C1 segment of cervical spinal cord (tissue), 14 donors: ENCODE measurements at places on chromosomes 7 and 10.

DNA sequence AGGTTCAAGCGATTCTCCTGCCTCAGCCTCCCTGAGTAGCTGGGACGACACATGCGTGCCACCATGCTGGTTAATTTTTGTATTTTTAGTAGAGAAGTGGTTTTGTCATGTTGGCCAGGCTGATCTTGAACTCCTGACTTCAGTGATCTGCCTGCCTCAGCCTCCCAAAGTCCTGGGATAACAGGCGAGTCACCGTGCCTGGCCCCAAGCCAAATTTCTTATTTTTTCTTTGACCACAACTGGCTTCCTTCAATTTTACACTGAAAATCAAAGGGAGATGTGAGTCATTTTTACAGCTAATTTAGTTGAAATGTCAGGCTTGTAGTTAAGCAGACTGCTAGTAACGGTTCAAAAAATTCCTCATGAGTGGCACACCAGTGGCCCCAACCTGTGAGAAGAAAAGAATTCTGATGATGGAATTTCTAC, 7.8 kb downstream of the RNF216 start:
- DNase-seq = no peak

GRCh38 chr7:128108641-128109423, 77.6 kb upstream of the LRRC4 start:
- no peak for DNase-seq

- DNase-seq = no peak
Measured at GRCh38 chr10:120802935-120803334, 48.2 kb upstream of the WDR11 start.

DNA sequence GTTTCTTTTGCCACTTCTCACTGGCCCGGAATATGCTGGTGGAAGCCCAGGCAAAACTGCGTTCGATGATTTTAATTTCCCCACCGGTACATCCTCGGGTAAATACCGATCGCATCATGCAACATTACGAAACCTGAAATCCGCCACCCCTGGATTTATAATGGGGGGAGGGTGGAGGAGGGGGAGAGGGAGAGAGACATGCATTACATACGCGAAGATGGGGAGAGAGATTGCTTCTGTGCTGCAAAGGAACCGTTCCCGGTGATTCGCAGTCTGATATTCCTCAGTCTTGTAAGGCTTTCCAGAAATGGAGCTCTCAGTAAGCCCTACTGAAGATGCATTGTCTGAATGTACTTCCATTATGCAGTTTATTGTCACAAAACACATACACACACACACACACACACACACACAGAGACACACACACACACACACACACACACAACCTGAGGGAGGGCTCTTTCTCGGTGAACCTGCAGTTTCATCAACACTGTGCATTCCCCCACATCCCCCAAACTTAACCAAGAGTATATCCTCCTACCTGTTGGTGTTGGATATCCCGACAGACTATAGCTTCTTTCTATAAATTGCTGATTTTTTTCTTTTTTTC, 741 bp downstream of the GPR85 start:
- DNase-seq = no peak

DNA sequence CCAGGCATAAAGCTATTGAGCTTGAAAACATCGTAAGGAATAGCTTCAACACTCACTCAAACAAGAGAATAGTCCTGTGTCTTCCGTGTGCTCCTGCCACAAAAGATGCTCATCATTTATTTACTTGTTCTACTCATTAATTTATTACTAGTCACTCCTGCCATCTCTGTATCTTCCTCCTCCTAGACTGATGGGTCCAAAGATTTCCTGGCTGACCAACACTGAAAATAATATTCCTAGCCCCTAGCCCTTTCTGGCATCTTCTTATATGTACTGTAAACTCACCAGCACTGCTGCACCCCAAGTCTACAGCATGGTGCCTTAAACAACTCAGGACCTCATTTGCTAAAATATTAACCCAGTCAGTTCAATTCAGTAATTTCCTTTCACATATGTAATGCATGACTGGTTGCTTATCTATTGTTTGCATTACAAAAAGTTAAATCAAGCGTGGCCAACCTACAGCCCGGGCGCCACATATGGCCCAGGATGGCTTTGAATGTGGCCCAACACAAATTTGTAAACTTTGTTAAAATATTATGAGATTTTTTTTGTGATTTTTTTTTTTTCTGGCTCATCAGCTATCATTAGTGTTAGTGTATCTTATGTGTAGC, 86.7 kb upstream of the GSDME start:
- no peak for DNase-seq

DNA sequence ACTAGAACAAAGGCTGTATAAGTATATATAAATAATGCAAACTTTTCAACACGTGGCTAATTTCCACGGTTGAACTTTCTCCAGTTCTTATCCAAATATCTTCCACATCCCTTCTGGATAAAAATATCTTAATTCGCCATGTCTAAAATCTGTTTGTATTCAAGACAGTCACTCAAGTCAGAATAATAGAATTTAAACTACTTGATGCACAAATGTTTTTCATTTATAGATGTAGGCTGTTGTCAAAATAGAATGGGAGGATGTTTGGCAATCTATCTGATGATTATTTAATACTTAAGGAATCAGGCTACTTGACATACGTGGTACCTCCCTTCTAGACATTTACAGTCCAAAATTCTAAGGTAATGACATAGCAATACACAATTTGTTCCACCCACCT, 204.3 kb downstream of the TWIST1 start:
- DNase-seq = no peak

- no peak for DNase-seq
Measured at GRCh38 chr10:112024079-112024478, 159.5 kb downstream of the GPAM start.

- DNase-seq = no peak
Measured at GRCh38 chr7:27164045-27164366, 1.3 kb downstream of the HOXA9 start.

GRCh38 chr10:16952610-16953009, 135.4 kb upstream of the RSU1 start:
- DNase-seq = no peak

DNA sequence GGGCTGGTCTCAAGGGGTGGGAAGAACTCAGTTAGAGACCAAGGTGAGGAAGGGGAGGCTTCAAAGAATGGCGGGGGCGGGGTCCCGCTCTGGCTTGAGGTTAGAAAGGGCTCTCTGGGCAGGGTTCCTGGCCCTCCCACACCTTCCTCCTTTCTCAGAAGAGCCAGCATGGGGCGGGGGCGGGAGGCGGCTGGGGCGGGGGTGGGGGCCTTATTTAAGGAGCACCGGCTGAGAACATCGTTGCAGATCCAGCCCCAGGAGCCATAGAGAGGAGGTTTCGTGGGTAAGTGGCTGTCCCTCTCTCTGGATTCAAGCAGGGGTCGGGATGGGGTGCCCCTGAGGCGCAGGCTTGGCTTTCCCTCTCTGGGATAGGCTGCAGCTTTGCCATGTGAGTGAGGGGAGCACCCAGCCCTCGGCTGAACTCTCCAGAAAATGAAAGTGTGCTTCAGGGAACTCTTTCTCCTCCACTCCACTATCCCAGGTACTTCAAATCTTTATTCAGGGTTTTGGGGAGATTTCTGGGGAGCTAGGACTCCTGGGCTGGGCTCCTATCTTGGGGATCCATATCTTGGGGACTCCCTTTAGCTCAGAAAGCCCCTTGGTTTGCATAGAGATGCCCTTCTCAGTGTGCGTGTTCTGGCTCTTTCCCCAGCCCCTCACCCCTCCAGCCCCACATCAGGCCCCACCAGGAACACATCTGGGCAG, 3.3 kb upstream of the CUEDC2 start:
- DNase-seq = no peak

DNA sequence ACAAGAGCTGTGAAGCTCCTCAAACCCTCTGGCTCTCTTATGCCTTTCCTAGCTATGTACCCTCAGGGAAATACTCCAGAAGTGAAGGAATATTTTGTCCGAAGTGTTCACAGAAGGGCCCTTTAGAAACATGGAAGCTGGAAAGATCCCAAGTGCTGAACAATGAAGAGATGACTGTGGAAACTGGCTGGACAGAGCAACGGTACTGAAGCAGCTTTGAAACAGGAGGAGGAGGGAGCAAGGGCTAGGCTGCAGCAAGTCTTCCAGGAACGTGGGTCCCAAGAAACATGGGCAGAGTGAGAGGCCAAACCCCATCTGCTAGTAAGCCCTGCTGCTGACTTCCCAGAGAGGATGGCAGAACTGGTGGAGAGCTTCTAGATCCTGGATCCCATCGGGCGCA, 3.0 kb upstream of the PSAP start:
- DNase-seq = no peak

DNA sequence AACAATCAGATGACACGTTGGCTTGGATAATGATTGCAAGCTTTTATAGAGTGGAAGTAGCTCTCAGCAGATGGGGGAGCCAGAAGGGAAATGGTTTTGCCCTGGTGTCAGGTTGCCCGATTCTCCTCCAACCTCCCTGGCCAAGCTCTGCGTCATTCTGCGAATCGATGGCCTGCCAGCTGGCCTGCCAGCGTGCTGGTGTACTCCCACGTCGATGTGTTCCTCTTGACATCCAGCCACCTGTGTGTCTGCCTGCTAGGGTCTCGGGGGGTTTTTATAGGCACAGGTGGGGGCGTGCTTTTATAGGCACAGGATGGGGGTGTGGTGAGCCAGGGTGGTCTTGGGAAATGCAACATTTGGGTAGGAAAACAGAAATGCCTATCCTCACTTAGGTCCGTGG, 4.6 kb downstream of the NET1 start:
- no peak for DNase-seq

DNA sequence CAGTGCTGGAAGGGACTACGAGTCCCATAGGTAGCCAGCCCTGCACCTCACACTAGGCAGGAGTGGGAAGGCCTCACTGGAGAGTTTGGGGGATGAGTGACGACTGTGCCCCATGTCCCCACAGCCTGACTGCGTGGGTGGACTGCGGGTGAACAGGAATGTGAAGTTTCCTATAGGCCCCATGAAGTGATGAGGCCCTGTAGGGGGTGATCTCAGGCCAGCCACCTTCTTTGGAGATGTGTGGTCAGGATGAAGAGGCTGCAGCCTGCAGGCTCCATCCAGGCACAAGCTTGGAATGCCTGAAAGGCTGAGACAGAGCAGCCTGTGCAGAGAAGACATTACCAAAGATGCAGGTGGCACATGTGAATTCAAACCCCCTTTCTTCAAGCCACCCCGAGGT, 94.9 kb downstream of the CPXM2 start:
- no peak for DNase-seq

DNA sequence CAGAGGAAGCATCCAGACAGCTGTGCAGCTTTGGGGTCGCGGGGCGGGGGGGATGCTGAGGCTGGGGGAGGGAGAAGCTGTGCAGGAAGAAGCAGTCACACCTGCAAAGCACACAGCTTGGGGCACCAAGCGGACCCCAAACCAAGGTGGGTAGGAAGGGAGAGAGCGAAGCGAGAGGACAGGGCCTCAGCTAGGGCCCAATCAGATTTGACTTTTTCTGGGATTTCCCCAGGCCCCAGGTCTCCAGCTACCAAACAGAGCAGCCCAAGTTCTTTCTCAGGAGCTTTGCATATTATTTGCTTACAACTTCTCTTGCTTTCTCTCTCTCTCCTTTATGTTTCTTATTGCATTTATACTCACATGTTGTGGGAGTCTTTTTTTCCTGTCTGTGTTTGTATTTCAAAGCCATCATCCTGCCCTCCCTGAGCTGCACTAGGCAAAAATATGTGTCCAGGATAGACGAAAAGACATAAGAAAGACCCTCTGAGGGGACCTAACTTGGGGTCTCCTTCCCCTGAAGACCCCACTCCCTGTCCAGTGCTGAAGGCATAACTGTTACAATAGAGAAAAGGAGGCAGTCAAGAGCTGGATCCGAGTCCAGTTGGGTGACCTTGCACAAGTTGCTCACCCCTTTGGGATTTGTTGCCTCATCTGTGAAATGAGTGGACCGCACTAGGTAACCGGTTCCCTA, 50.6 kb upstream of the SMNDC1 start:
- DNase-seq = no peak

- no peak for DNase-seq
Measured at GRCh38 chr10:63286754-63287264, 153.7 kb downstream of the NRBF2 start.

GRCh38 chr7:126578338-126578737, 674.4 kb downstream of the GRM8 start:
- DNase-seq = no peak

- no peak for DNase-seq
Measured at GRCh38 chr10:9450801-9451200, 1396.3 kb downstream of the GATA3 start.

DNA sequence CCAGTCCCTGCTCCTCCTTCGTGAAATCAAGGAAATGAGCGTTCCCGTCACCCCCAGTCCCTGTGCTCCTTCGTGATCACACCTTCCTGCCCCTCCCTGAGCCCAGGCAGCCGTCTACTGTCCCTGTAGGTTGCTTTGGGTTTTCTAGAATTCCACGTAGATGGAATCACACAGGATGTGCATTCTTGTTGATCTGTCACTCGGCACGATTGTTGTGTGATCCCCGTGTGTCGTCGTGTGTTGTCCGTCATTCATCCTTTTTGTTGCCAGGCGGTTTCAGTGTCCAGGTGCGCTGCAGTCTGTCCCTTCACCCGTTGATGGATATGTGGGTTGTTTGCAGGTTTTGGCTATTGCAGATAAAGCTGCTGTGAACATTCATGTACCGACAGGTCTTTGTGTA, 9.4 kb downstream of the MTG1 start:
- DNase-seq = no peak

GRCh38 chr7:142321391-142321790, 63.5 kb upstream of the PRSS58 start:
- DNase-seq = no peak

DNA sequence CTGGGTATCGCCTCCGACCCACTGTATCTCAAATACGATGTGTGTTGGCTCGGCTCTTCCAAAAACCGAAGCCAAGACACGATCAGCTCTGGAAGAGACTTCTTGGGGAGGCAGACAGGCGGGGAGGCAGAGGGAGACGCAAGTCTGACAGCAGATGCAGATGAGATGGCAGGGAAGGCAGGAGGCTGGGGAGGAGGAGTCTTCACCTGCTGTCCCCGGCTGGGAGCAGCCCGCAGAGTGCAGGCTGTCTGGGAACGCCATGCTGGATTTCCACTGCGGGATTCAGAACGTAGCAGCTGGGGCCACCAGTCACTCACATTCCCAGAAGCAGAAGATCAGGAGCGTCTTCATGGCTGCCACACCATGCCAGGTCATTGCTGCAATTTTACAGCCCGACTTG, 29.4 kb downstream of the CTBP2 start:
- no peak for DNase-seq

DNA sequence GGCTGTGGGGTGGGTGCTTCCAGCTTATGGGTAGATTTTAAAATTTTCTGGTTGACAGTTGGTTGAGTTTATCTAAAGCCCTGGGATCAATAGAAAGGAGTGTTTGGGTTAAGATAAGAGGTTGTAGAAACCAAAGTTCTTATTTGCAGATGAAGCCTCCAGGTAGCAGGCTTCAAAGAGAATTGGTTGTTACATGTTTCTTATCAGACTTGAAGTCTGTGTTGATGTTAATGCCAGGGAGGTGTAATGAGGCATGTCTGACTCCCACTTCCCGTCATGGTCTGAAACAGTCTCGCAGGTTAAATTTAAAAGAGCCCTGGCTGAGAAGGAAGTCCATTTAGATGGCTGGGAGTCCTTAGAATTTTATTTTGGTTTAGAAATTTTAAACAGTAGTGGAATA, 165.2 kb upstream of the TMEM72 start:
- no peak for DNase-seq

GRCh38 chr7:68587599-68587998, 1010.7 kb upstream of the AUTS2 start:
- DNase-seq = no peak
